ENCODE measurements at places on chromosomes 1 and 21.

GRCh38 chr1:109790735-109791494 lies 27.2 kb upstream of the EPS8L3 start:
- DNase-seq = peak; percentile 82

DNA sequence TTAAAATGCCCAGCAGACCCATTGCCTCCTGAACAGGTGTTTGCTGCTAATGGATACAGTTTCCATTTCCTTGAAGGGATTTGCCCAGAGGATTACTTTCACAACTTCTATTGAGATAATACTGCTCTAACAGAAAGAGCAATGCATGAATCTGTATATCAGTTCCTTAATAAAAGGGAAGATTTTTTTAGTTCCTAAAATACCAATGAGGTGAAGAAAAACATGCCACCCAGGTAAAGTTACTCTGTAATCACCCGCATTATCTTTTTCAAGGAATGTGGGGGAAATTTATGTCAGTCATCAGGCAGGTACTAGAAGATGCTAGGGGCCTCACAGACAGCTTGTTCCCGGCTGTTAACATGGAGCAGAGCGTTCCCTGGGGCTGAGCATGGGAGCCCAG lies 41.1 kb downstream of the KCNJ15 start:
- no peak for DNase-seq

GRCh38 chr1:45516036-45516435 lies 5.6 kb downstream of the PRDX1 start:
- no peak for DNase-seq

DNA sequence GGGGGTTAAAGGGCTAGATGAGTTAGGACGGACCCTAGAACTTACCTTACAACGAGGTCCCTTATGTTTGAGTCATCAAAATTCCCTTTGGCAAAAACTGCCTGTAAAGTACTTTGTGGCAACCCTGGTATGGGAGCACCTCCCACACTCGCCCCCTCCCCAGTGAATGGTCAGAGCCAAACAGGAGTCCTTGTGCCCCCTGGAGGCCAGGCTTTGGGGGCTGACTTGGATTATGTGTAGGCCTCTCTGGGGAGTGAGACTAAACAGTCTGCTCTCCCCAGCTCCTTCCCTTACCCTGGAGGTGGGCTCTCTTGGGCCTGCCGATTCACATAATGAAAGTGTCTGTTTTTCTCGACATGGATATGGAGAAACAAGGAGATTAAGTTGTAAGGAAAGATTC lies 81.2 kb downstream of the ADCY10 start:
- DNase-seq = no peak

GRCh38 chr1:216898801-216899200 lies 175.6 kb upstream of the ESRRG start:
- no peak for DNase-seq

GRCh38 chr1:180194546-180195207 lies 35.4 kb upstream of the LHX4 start:
- DNase-seq = no peak

- no peak for DNase-seq
These were observed 74.6 kb downstream of the SCCPDH start for GRCh38 chr1:246798606-246799496.

DNA sequence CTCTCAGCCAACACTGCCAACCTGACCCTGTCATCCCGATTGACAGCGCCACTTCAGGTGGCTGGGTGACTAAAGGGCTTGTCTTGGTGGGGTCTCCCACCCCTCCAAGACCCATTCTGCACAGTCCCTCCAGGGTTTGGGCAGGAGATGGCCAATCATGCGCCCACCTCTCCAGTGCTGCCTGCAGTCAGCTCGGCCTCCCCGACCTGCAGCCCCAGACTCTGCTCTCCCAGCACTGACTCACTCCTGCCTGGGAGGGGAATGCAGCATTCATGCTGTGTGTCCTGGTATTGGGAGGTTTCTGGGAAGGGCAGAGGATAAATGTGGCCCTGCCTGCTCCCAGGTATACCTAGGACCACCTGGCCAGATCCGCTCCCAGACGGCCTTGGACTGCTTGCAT lies 9.7 kb downstream of the TMEM81 start:
- DNase-seq = no peak
